Activated T-cell treated with anti-CD3 and anti-CD28 coated beads, Interleukin-2, amount 50 U/mL, for 4 hours (primary cell): ENCODE measurements at places on chromosomes 2 and 18.

DNA sequence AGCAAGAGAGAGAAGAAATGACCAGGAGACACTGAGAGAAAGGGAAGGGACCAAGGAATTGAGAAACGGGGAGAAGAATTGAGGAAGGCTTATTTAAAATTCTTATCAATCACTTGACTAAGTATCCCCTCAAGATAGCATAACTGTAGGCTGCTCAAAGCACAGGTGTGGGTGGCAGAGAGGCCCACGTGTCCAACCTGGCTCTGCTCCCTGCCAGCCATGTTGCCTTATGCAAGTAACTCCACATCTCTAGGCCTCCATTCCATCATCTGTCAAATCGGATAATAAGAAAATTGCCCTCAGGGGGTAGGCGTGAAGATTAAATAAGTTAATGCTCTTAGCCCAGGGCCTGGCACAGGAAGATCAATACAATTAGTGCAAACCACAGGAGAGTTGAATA lies 7.4 kb upstream of the NPAS2 start:
- DNase-seq: no peak

DNA sequence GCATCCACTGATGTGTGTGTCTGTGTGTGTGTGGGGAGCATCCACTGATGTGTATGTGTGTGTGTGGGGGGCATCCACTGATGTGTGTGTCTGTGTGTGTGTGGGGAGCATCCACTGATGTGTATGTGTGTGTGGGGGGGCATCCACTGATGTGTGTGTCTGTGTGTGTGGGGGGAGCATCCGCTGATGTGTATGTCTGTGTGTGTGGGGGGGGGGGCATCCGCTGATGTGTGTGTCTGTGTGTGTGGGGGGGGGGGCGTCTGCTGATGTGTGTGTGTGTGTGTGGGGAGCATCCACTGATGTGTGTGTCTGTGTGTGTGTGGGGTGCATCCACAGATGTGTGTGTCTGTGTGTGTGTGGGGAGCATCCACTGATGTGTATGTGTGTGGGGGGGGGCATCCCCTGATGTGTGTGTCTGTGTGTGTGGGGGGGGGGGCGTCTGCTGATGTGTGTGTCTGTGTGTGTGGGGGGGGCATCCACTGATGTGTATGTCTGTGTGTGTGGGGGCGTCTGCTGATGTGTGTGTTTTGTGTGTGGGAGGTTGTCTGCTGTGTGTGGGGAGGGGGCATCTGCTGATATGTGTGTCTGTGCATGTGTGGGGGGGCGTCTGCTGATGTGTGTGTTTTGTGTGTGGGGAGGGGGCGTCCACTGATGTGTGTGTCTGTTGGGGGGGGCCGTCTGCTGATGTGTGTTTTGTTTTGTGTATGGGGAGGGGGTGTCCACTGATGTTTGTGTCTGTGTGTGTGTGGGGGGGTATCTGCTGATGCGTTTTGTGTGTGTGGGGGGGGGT lies 125.9 kb downstream of the NFATC1 start:
- peak; percentile 7 for DNase-seq

GRCh38 chr18:24860978-24861680 lies 400.7 kb downstream of the HRH4 start:
- no peak for DNase-seq

DNA sequence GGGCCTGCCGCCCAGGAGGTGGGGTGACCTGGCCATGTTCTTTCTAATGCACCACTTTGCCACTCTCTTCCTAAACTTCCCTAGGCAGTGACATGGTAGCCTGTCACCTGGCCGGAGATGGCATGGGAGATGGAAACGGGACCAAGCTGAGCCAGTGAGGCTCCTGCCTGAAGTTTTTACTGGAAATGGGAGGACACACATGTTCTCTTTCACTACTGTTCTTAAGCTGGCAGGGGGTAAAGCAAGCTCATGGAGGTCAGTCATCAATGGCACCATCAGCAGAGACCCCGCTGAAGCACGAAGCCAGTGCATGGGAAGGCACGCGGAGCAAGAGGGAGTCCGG lies 50.7 kb downstream of the ATIC start:
- DNase-seq: no peak

- no peak for DNase-seq
Measured at GRCh38 chr2:14702258-14702657, 69.7 kb downstream of the LRATD1 start.

GRCh38 chr18:47247036-47247415 lies 4.4 kb downstream of the SKOR2 start:
- no peak for DNase-seq

GRCh38 chr2:31324016-31324633 lies 90.2 kb downstream of the EHD3 start:
- DNase-seq: no peak

DNA sequence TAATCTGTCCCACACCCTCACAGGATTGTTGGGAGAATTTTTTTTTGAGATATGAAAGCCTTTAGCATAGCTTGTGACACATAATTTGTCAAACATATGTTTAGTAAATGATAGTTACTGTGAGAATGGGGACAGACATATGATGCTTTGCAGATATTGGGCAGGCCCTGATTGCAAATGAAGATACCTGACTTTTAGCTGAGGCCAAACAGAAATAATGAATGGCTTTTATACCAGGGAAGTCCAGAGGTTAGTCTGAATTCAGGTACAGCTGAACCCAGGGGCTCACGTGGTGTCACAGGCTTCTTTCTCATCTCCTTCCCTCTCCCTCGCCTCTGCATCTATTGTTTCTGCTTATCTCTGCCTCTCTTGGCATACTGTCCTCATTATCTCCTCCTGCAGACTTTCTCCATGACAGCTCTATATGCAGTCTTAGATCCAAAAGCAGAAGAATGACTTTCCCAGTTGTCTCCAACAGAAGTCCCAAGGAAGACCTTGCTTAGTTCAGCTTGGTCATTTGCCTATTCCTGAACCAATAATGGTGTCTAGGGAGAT lies 4.9 kb upstream of the WNT10A start:
- DNase-seq: no peak

GRCh38 chr2:233213011-233213410 lies 38.5 kb upstream of the ATG16L1 start:
- DNase-seq: no peak

- no peak for DNase-seq
Measured at GRCh38 chr2:20012282-20013125, at the start of gene MATN3. Gene MATN3 (minus strand): TSS chr2:20012668. CDS start chr2:20012631, 37 bp downstream.

DNA sequence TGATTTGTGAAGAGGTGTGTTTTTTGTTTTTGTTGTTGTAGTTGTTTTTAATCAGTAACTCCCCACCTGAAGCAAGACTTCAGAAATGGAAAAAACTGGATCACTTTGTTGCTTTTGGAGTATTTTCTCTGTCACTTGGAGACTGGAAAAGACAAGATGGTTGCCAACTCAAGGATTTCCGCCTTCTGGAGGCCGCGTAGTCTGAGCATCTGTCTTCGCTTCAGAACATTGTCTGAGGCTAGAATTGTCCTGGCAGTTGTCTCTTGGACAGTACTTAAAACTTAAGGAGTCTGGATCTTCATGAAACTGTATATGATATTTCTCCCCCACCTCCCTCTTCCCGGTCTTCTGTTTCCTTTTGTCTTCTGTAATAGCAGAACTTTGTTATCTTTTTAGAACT lies 67.7 kb downstream of the ARHGAP28 start:
- DNase-seq: no peak

GRCh38 chr2:149902081-149902480 lies 314.5 kb upstream of the MMADHC start:
- no peak for DNase-seq

- no peak for DNase-seq
Measured at GRCh38 chr18:24474406-24474805, 14.0 kb downstream of the HRH4 start.

GRCh38 chr2:1283020-1283801 lies 130.1 kb upstream of the TPO start:
- DNase-seq: no peak

DNA sequence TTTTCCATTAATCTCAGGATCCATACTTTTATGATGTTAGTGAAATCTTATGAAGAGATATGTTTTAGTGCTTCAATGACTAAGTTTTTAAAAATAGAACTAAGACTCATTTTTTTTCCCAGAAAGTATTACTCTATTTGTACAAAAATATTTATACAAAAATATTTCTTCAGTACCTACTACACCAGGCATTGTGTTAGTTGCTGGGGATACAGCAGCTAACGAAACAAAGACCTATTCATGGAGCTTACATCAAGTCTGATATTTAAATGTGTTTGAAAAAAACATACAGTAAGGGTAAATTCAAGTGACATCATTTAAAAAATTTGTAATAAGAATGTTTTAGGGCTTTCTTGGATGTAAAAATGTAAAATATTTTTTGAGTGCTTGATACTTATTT lies 11.6 kb downstream of the VAPA start:
- DNase-seq: no peak

GRCh38 chr18:79508565-79509535 lies 113.1 kb downstream of the NFATC1 start:
- DNase-seq: no peak

DNA sequence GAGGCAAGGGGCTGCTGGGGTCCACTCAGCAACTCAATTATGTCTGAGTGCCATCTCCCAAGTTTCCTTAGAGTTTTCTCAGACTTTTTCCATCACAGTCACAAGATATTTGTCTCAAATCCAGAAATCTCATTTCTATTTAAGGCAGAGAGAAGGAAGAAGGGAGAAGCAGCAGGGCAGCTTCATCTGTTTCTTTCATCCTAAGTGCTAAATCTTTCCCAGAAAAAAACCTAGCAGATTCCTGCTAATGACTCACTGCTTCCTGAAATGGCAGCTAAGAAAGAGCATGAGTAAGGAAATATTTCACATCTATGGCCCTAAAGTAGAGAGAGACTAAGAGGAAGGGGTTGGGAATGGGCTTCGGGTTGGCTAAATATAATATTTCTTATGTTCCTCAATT lies 88.0 kb downstream of the KYNU start:
- DNase-seq: no peak

DNA sequence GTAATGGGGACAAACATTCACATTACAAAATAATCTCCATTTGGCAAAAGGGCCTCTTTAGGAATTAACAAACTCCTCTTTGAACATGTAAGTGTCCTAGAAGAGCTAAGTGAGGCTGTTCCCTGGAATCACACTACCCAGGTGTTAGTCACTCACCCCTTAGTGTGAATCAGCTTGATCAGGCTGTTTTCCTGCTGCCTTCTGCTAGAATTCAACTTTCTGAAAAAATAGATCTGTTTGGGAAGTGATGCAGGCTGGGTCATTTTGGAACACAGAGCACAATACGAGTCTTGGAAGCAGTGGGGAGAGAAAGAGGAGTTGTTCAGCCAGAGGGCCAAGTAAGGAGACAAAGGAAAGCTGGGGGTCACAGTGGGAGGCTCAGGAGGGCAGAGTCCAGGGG lies 40.0 kb downstream of the TTC32 start:
- DNase-seq: no peak

- no peak for DNase-seq
Measured at GRCh38 chr2:176334729-176335128, 65.5 kb downstream of the MTX2 start.

- DNase-seq: no peak
Measured at GRCh38 chr18:51234117-51235008, 36.9 kb upstream of the MEX3C start.

DNA sequence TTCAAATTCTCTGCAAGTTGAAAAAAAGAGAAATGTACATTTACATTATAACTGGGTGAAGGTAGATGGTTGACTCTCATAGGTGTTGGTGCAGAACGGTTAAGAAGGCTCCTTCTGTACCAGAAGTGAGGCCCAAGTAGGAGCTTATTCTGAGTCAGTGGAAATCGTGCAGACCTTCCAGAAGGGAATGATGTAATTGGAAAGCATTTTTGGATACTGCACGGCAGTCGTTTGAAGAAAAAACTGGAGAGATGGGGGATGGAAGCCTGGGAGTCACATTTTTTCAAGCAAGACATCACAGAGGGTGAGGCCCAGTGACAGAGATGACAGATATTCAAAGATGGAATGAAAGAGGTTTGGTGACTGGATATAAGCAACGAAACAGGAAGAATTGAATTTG lies 39.4 kb downstream of the HRH4 start:
- DNase-seq: no peak

DNA sequence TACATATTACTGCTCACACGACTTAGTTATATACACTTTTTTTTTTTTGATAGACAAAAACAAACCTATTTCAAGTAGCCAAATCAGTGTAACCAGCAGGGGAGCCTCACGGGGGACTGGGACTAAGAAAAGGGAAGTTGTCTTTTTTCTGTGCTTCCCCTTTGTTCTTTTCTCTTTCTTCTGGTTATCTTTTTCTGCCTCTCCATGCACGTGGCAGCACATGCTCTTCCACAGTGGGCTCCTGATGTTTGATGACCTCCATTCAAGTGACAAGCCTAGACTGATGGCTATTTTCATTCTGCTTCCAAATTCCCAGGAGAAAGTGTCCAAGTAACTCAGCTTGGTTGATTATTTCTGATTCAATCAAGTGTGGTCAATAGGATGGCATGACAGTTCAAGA lies 98.2 kb upstream of the STK39 start:
- no peak for DNase-seq

DNA sequence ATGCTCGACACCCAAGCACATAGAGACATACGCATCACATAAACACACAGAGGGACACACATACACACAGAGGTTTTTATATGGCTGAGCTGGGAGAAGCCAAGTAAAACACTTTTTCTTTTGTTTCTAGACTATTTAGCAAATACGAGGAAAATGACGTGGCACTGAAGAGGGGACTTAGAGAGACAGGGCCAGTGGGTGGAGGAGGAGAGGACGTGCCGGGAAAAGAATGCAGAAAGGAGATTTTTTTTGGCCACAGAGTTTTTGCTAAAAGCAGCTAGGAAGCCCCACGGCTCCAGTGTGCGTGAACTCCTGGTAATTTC lies 168.5 kb upstream of the KLF7 start:
- DNase-seq: no peak

GRCh38 chr2:45895241-45895861 lies 243.9 kb downstream of the PRKCE start:
- no peak for DNase-seq

- DNase-seq: no peak
Measured at GRCh38 chr18:25262920-25263319, 89.0 kb downstream of the ZNF521 start.

- DNase-seq: no peak
Measured at GRCh38 chr2:241161646-241162281, 11.5 kb downstream of the PPP1R7 start.

DNA sequence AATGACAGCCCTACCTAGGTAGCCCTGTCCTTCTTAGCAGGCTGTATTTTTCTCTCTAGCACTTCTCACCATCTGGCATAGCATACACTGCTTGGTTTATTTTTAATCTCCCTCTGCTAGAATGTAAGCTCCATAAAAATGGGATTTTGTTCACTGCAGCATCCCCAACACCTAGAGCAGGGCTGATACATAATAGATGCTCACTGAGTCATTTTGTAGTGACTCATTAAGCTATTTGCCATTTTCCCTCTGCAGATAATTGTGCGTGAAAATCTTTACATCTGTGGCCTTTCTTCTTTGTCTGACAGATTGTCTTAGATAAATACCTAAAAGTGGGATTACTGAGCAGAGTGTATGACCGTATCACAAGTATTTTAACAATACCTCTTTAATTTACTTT lies 82.5 kb downstream of the CERS6 start:
- DNase-seq: no peak

- DNase-seq: no peak
Measured at GRCh38 chr18:6842081-6842480, 112.6 kb downstream of the ARHGAP28 start.

DNA sequence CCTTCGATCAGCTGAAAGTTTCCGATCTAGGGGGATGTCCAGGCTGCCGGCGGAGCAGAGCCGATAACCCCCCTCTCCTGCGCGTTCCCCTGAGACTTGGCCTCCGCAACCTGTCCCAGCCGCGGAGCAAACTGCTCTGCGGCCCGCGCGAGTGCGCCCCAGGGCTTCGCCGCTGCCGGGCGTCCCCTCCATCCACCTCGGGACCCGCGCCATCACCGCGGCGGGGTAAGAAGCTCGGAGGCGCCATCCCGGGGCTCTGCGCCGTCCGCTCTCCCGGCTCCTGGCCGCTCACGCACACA lies 990 bp upstream of the GDF7 start:
- DNase-seq: no peak
